ENCODE measurements at places on chromosomes 4 and X. TPM values are rescaled to one million over a fixed set of nuclear protein-coding genes. Genes with fewer than 3 reads are reported as not detected.

Gene DMRTC1B
- not detected for total RNA-seq

Gene NUP62CL
- total RNA-seq = 9.9 TPM

Gene MXRA5
- total RNA-seq = not detected

Gene ITM2A
- total RNA-seq = not detected

Gene MGARP
- not detected for total RNA-seq

Gene CT45A1
- not detected for total RNA-seq

Gene FRMD7
- total RNA-seq = not detected

Gene MAGEA1
- 0.07 TPM for total RNA-seq

Gene NUDT10
- 0.22 TPM for total RNA-seq

Gene BST1
- 0.69 TPM for total RNA-seq

Gene TMPRSS11D
- total RNA-seq = not detected

Gene DACH2
- total RNA-seq = not detected

Gene HEPH
- not detected for total RNA-seq

Gene STBD1
- 10.9 TPM for total RNA-seq

Gene CT45A5
- total RNA-seq = not detected

Gene DOK7
- 2.5 TPM for total RNA-seq

Gene DUSP9
- 10.7 TPM for total RNA-seq

Gene TLL1
- total RNA-seq = 4.8 TPM

Gene SPANXD
- total RNA-seq = not detected

Gene MAPK10
- 0.44 TPM for total RNA-seq

Gene TLR3
- total RNA-seq = not detected

Gene RASGEF1B
- total RNA-seq = 1.4 TPM

Gene F11
- total RNA-seq = not detected

Gene F8A2
- total RNA-seq = not detected

Gene CDS1
- total RNA-seq = 11.2 TPM

Gene TMSB15A
- not detected for total RNA-seq

Gene NEUROG2
- not detected for total RNA-seq

Gene PFKFB1
- total RNA-seq = 0.22 TPM

Gene BEND2
- not detected for total RNA-seq

Gene PABPC5
- 0.40 TPM for total RNA-seq

Gene SPIN3
- 8.4 TPM for total RNA-seq

Gene SLITRK4
- total RNA-seq = 2.3 TPM

Gene SFRP2
- not detected for total RNA-seq

Gene EGFL6
- total RNA-seq = not detected

Gene ZFP92
- not detected for total RNA-seq

Gene WDR17
- total RNA-seq = 1.3 TPM

Gene TRAM1L1
- total RNA-seq = 1.0 TPM

Gene PAGE2
- not detected for total RNA-seq

Gene ZC4H2
- total RNA-seq = 11.8 TPM

Gene MAGEA2
- total RNA-seq = not detected

All from PC-3 (cell line).